ENCODE measurements at places on chromosomes 12 and 14.
A peak's percentile ranks its signal among the peaks of the same experiment; 100 is the strongest.

DNA sequence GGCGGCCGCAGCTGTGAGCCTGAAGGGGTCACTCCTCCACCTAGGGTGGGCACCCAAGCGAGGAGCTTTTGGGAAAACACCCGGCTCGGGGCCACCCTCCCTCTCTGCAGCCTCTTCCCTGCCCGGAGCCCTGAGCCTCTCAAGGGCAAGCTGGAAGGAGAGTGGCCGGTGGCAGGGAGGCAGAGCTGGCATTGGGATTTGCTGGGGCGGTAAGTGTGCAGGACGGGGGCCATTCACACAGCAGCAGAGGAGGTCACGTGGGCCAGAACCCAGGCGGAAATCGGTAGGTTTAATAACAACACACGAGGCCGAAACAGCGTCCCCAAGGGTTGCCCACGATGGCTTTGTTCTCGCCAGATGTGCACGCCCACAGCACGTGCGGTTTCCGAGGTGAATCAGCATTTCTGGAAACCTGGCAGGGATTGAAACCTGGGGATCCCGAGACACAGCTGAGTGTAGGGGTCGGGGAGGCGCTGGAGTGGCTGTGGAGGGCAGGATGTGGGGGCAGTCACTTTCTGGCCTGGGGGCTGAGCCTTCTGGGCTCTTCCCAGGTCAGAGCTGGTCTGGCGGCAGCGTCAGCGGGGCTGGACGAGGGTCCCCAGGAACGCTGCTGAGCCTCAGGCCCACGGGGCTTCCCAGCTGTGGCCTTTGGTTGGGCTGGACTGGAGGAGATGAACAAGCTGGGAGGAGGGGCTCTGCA, 23.5 kb downstream of the NOC4L start:
- DNase-seq: no peak
- H3K27me3 ChIP-seq: peaks cover 7% of the 10 kb centered on the region
- no peak overlapping the region for H3K27ac ChIP-seq
- peaks cover 1% of the 10 kb centered on the region for H3K4me1 ChIP-seq
- peaks cover 3% of the 10 kb centered on the region for H3K36me3 ChIP-seq

DNA sequence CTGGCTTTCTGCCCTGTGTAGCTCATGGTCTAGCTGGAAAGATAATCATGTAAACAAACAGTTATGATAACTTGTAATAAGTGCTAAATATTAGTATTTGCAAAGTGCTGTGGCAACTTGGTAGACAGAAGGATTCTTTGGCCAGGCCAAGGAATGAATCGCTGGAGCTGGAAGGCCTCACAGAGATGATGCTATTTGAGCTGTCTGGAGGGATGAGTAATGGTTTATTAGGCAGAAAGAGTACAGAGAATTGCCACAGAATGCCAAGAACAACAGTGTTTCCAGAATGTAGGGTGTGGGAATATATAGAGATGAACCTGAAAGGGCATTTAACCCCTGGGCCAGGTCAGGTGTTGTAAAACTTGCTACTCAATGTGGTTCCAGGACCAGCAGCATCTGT, 27.6 kb downstream of the OTX2 start:
- no peak overlapping the region for H3K4me3 ChIP-seq
- no peaks in the 10 kb centered on the region for H3K36me3 ChIP-seq
- H3K27me3 ChIP-seq: peaks cover 1% of the 10 kb centered on the region
- no peak overlapping the region for H3K27ac ChIP-seq

DNA sequence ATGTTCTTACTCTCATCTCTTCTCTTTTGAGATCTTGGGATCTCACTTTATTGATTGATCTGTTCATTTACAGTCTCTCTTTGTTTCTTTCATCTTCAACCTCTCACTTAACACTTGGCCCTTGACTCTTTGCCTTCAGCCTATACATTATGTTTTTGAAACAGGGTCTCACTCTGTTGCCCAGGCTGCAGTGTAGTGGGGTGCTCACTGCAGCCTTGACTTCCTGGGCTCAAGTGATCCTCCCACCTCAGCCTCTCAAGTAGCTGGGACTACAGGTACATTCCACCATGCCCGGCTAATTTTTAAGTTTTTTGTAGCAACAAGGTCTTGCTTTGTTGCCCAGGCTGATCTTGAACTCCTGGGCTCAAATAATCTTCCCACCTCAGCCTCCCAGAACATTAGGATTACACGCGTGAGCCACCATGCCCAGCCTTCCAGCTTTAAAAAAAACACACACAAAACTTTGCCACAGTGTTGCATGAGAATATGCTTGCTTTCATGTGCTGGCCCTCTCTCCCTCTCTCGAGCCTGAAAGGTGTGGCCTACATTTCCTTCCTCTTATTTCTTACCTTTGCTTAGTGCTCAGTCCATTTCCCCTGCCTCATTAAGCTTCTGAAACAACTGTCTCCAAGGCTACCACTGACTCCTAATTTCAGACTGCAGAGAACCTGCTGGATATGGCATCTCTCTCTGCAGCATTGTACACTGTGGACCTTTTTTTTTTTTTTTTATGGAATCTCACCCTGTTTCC, 9.9 kb downstream of the DIP2B start:
- H3K36me3 ChIP-seq: no peaks in the 10 kb centered on the region
- no peaks in the 10 kb centered on the region for H3K27me3 ChIP-seq
- no peak overlapping the region for H3K4me3 ChIP-seq

- H3K4me3 ChIP-seq: no peak overlapping the region
- peaks cover 3% of the 10 kb centered on the region for H3K27me3 ChIP-seq
- no peak for DNase-seq
- H3K36me3 ChIP-seq: no peaks in the 10 kb centered on the region
- H3K4me1 ChIP-seq: no peaks in the 10 kb centered on the region
These were observed 184.4 kb downstream of the KIF26A start for GRCh38 chr14:104322531-104323366.

DNA sequence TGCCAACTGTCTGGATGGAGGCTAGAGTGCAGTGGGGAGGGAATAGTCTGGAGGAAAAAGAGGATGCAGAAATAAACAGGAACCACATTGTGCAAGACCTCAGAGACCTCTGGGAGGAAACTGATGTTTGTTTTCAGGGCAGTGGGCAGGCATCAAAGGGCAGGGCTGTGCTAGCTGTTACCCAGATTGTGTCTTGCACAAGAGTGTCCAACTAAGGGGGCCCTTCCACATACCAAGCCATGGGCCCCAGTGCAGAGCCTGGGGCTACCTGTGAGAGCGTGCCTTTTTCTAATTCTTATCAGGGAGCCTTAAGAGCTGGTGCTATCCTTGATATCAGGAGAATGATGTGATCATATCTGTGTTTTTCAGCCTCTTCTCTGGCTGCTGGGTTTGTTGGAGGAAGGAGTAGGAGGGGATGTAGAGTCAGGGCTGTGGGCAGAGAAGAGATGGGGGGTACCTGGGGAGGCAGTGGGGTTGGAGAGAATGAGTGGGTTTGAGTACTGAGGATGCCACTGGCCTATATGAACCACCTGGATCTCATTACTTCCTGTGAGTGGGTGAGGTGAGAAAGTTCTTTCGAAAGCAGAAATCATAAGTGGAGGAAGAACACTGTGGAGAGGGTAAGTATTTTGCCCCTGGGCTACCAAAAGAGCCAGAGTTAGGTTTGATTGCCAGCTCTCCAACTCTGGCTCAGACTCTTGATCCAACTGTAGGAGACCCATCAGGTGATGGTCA, 259.2 kb upstream of the CRY1 start:
- H3K36me3 ChIP-seq: no peaks in the 10 kb centered on the region
- no peak overlapping the region for H3K27ac ChIP-seq
- no peak for DNase-seq
- no peak overlapping the region for H3K4me3 ChIP-seq

DNA sequence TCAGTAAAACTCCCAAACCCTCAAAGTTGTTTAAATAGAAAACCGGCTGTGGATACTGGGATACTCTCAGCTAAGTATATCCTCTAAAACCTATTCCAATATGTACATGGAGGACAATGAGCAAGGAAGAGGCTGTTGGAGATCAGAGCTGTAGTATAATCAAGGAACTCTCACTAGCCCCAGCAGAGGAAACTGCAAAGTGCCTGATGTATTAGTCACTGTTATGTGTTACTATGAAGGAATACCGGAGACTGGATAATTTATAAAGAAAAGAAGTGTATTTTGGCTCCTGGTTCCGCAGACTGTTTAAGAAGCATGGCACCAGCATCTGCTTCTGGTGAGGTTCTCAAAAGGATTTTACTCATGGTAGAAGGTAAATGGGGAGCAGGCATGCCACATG, 65.6 kb upstream of the RPL10L start:
- peaks cover 3% of the 10 kb centered on the region for H3K4me1 ChIP-seq
- H3K27me3 ChIP-seq: no peaks in the 10 kb centered on the region
- H3K27ac ChIP-seq: no peak overlapping the region
- H3K36me3 ChIP-seq: no peaks in the 10 kb centered on the region
- DNase-seq: peak; percentile 57

DNA sequence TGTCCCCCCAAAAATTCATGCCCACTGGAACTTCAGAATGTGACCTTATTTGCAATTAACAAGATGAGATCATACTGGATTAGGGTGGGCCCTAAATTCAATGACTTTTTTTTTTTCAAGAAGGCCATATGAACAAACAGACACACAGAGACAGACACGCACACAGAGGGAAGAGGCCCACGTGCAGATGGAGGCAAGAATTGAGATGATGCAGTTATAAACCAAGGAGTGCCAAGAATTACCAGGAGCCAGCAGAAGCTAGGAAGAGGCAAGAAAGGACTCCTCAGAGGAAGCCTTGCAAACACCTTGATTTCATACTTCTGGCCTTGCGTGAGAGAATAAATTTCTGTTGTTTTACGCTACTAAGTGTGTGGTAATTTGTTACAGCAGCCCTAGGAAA, 33.4 kb downstream of the NELL2 start:
- no peak for DNase-seq
- no peak overlapping the region for H3K4me3 ChIP-seq
- no peaks in the 10 kb centered on the region for H3K4me1 ChIP-seq
- H3K27ac ChIP-seq: no peak overlapping the region
- no peaks in the 10 kb centered on the region for H3K27me3 ChIP-seq

- peak; percentile 4 for DNase-seq
- H3K4me3 ChIP-seq: no peak overlapping the region
- no peak overlapping the region for H3K27ac ChIP-seq
- no peaks in the 10 kb centered on the region for H3K27me3 ChIP-seq
- H3K36me3 ChIP-seq: no peaks in the 10 kb centered on the region
These were observed 298.4 kb downstream of the TRHDE start for GRCh38 chr12:72570601-72571000.

DNA sequence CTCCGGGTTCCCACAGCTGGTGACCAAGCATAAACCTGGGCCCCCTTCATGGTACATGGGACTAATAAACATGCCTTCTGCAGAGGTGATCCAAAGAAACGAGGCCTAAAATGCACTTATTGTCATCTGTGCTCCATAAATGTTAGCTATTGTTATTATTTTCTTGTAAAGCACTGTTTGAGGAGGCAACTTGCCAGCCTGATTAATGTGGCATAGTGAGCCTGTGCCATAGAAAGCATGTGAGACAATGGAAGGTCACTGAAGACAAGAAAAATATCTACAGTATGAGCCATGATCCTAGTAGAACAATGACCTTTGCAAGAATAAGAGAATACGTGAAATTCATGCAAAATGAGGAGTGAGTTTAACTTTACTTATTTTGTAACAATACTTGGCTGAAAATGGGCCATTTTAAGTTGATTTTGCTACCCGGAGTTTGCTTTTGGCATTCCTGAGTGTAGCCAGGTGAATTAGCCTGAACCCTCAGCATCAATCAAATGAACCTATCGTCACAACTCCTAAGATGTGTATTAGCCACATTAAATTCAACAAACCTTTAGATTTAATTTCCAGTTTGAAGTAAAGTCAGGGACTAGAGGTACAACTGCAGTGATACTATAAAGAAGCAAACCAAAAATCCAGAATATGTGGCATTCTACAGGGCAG, 52.2 kb downstream of the CPM start:
- H3K4me1 ChIP-seq: no peaks in the 10 kb centered on the region
- no peaks in the 10 kb centered on the region for H3K27me3 ChIP-seq

DNA sequence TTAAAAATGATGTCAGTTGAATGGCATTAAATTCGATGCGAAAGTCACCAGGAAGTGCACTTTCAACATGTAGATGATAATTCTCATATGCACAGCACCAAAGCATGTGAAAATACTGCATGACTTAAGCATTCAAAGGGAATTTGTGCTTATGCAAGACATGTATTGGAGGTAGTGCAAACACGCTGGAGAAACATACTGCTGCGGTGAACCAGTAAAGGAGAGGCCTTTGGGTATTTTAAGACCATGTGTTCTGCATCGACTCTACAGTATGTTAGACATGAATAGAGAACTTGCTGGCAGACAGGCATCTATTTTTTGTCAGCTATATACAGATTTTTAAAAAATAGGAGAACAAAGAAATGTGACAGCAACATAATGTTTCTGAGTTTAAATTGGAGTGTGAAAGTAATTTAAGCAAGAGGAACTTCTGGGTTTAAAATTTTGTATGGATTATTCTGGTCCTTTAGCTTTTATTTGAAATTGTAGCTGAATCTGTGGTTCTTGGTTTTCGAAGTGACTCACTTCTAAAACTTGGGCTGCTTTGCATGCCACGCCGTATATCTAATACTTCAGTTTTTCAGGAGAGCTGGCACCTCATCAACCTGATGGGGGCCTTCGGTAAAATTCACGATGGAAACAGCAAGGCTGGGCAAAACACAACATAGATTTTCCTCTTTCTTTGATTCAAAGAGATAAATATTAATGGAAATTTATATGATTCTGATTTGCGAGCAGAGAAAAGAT, 408.7 kb downstream of the APAF1 start:
- no peaks in the 10 kb centered on the region for H3K27me3 ChIP-seq
- no peaks in the 10 kb centered on the region for H3K4me1 ChIP-seq
- H3K4me3 ChIP-seq: no peak overlapping the region

- peak; percentile 30 for DNase-seq
- H3K27ac ChIP-seq: no peak overlapping the region
- no peaks in the 10 kb centered on the region for H3K27me3 ChIP-seq
These were observed 22.8 kb downstream of the TPCN1 start for GRCh38 chr12:113244047-113244460.

DNA sequence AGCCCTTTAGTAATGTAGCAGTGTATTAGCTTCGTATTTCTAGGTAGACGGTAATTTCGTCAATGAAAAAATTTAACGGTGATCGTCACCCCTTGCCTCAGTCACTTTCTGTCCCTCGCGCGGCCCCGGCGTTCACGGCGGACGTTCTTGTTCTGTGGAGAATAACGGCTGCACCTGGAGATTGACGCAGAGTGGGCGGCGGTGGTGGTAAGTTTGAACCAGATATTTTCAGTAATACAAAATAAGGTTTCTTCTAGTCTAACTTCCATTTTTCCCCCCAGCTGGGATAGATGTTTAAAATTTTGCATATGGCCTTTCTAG, 341 bp downstream of the ZNF10 start:
- peaks cover 29% of the 10 kb centered on the region for H3K36me3 ChIP-seq
- peak overlapping the region; percentile 70 for H3K27ac ChIP-seq
- no peak for DNase-seq
- H3K4me3 ChIP-seq: peak overlapping the region; percentile 90
- no peaks in the 10 kb centered on the region for H3K27me3 ChIP-seq
- H3K4me1 ChIP-seq: no peaks in the 10 kb centered on the region

DNA sequence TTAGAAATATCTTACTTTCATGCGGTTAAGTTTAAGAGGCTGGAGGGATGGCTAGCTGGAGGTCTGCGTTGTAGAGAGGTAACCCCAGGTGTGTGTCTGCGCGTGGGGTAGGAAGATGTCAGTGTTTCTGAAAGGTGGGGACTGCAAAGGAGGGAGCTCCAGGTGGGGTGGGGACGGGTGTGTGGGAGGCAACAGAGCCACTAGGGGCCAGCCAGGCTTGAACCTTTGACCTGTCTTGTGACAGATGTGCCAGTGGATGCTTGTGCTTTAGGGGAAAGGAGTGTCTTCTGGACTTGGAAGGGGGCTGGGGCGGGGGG, 841 bp downstream of the GLI1 start:
- peaks cover 13% of the 10 kb centered on the region for H3K27me3 ChIP-seq
- H3K4me1 ChIP-seq: peaks cover 18% of the 10 kb centered on the region
- H3K4me3 ChIP-seq: peak overlapping the region; percentile 23
- no peak for DNase-seq
- H3K36me3 ChIP-seq: no peaks in the 10 kb centered on the region

- no peaks in the 10 kb centered on the region for H3K36me3 ChIP-seq
- DNase-seq: peak; percentile 92
- no peaks in the 10 kb centered on the region for H3K27me3 ChIP-seq
These were observed 25.2 kb downstream of the KRT8 start for GRCh38 chr12:52879394-52880351.

All from mesenchymal stem cell (in vitro differentiated cells and primary cell).